ENCODE measurements at places on chromosomes 11 and 22.

- DNase-seq, result no peak
These were observed 75.7 kb upstream of the E2F8 start for GRCh38 chr11:19316434-19316833.

- no peak for DNase-seq
These were observed 29.6 kb downstream of the IGF2 start for GRCh38 chr11:2109541-2110019.

GRCh38 chr11:10762185-10762584 lies 11.1 kb downstream of the CTR9 start:
- DNase-seq, result no peak

DNA sequence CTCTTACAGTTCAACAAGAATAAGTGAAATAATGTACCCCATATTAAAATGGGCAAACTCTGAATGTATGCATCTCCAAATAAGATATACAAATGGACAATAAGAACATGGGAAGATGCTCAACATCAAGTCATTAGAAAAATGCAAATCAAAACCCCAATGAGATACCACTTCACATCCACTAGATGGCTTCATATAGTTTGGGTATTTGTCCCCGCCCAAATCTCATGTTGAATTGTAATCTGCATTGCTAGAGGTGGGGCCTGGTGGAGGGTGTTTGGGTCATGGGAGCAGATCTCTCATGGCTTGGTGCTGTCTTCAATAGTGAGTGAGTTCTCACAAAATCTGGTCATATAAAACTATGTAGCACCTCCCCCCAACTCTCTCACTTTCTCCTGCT lies 5.7 kb downstream of the MPZL2 start:
- no peak for DNase-seq

DNA sequence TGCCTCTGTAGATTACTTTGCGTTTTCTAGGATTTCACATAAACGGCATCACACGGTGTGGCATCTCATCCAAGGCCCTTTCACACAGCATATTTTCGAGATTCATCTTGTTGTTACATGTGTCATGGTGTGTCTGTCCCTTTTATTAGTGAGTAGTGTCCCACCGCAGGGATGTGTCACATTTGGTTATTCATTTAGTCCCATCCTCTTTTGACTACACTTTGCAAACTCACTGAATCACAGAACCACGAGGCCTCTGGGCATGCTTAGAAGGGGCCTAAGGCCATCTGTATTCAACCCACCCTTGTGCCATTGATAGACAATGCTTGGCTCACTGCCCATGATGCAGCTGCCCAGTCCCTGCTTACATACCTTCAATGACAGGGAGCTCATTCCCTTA lies 4.2 kb upstream of the RAC2 start:
- no peak for DNase-seq

- DNase-seq, result no peak
These were observed 1006.4 kb downstream of the BRD1 start for GRCh38 chr22:48821346-48821690.
